ENCODE measurements at places on chromosomes 11 and 22. TPM values are rescaled to one million over a fixed set of nuclear protein-coding genes. Genes with fewer than 3 reads are reported as not detected.

Gene OR8A1
- polyA plus RNA-seq, result 0.05 TPM

GRCh38 chr11:116946414-116946813 is 109.0 kb upstream of the APOA1 start:
- DNase-seq, result no peak

Gene SHISAL1
- 2.3 TPM for polyA plus RNA-seq

Gene CPT1B
- polyA plus RNA-seq, result 15.9 TPM

DNA sequence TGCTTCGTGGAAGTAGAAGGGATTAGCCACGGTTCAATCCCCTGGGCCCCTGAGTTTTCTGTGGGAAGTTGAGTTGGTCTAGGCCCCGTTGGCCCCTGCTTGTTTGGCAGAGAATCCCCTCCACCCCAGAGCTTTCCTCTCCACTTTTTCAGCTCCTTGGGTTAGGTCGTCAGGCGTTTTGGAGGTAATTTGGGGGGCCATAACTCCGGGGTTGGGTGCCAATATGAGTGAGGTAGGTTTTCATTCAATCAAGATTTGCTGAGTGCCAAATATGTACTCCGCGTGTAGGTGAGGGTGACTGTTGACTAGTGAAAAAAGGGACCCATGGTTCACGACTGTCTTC is 590 bp downstream of the ATG13 start:
- no peak for DNase-seq

- DNase-seq, result no peak
These were observed at the start of gene DAGLA for GRCh38 chr11:61679893-61680621. TSS of gene DAGLA (plus strand) at chr11:61680391. CDS start at chr11:61720156, 39,765 bp downstream.

- DNase-seq, result no peak
These were observed 3.7 kb upstream of the ACY3 start for GRCh38 chr11:67654225-67654624.

Gene MS4A6A
- polyA plus RNA-seq, result 14.2 TPM

GRCh38 chr11:75200051-75200450 is 40.5 kb upstream of the TPBGL start:
- no peak for DNase-seq

GRCh38 chr11:75200531-75200930 is 40.0 kb upstream of the TPBGL start:
- DNase-seq, result no peak

DNA sequence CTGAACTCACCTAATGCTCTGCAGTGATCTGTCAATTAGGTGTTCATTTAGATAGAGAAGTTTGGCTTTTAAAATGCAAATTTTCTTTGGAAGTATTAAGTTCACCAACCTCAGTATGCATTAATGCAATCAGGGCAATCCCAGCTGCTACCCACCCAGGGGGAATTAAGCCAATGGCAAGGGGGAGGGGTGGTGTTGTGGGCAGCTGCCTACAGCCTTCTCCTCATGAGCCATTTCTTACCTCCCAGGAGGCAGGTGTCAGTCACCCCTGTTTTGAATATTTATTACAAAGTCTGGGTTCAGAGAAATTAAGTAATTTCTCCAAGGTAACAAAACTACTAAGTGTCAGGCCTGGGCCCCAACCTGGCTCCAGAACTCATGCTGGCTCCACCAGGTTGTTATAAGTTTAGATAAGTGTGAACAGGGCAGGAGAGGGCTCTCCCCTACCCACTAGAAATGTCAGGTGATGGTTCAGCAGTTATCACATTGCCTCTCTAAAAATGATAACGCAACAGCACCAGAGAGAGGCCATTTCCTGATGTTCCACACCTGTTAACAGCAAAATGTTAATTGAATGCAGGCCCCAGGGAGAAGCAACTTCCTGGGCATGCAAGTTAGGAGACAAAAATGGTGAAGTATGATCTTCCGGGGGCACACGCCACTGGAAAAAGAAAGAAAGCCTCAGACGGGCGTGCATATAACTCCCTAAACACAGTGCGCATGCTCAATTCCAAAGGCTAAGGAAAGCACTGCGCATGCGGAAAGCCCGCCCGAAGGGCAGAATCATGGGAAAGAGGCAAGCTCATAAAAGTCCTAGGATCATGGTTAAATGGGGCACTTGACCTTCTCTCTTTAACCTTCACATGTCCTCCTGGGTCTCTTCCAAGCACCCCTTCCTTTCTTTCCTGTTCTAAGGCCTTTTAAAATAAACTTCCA is 35.4 kb upstream of the GNAZ start:
- DNase-seq, result no peak

Gene UBQLNL
- polyA plus RNA-seq, result 1.4 TPM

Gene PRG3
- 0.48 TPM for polyA plus RNA-seq

GRCh38 chr11:16410479-16410878 is 54.1 kb upstream of the SOX6 start:
- DNase-seq, result no peak

DNA sequence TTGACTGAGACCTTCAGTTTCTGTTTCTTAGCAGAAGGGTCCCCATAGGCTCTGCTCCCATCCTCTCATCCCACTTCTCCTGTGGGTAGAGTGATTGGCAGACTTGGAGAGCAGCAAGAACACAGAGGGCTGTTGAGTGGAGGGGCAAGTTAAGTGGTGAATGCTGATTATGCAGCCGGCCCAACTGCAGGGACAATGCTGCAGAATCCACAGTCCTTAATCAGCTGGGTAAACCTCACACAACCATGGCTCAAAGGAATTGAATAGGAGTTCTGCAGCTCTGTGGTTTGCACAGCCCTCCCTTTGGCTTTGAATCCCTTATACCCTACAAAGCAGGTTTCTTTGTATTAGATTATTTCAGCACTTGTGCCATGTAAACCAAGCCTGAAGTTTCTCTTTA is 161.1 kb downstream of the NAV2 start:
- no peak for DNase-seq
